ENCODE measurements at places on chromosomes 6 and 20.
A peak's percentile ranks its signal among the peaks of the same experiment; 100 is the strongest.

GRCh38 chr6:13384966-13385365 lies 56.6 kb upstream of the TBC1D7 start:
- DNase-seq, result no peak

- DNase-seq, result peak; percentile 89
Observed at GRCh38 chr6:161079566-161080262, 88.1 kb downstream of the MAP3K4 start.

DNA sequence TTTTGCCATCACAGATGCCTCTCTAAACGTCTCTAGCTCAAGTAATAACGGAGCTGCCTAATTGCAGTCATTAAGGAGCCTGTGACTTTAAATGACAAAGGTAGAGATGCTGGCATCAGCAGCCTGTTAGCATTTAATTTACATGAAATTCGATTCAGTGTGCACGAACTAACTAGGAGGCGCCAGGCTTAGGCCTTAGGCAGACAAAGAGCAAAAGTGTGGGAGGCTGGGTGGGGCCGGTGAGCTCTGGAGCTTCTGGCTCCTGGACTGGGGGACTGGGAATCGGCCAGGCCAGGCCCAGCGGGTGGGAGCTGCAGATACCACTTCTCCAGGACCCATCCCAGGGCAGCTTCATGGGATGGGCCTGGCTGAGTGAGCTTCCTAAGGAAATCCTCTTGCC lies 170.0 kb upstream of the AGPAT4 start:
- DNase-seq, result peak; percentile 60

DNA sequence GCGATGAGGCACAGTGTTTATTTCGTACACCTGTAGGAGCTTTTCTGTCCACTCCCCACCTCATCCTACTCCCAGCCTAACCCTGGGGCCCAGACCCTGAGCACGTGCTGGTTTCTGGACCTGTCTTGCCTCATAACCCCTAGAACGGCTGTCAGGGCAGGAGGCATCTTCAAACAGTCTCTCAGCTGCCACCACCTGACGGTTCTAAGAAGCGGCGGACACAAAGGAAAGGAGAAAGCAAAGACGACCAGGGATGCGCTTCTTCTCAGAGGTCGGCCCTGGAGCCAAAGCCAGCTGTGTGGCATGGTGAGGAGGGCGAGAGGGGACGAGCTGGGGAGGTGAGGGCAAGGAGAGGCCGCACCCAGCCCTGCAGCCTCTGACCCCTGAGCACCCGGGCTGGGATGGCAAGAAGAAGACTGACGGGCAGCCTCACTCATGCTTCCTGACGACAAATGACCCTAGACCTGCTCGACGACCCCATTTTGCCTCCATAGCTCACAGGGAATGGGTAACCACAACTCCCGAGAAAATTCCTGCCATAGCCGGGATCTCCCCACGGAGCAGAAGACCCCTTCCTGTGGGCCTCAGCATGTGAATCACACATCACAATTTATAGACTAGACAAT lies 62.1 kb downstream of the WDR27 start:
- DNase-seq, result no peak

DNA sequence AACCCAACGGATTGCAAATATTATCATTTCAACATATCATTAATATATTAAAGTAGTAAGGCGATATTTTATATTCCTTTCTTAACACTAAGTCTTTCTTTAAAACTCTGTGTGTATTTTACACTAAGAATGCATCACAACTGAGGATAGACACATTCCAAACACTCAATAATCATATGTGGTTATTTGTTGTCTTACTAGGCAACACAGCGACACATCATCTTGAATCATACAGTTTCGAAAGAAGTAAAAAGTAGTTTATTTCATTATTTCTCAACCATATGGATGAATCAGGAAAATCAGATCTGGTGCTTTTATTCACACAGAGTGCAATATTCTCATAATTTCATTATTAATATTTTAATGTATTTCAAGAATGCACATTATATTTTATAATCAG lies 662.4 kb downstream of the EPHA7 start:
- DNase-seq, result no peak

DNA sequence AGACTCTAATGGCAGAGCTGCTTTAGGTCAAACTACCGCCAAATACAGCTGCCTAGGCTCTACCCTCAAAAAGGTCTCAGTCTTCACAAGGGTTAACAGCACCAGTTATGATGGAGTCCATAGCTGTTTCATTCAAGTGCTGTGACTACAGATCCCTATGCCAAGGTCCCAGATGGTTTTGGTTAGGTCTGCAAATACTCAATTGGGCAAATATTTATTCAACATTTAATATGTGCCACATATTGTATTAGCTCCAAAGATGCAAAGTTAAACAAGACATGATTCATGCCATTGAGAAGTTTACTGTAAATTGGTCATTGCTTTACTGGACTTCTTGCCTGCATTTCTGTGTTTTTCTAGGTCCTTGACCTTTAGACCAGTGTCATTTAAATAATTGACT lies 55.8 kb upstream of the TFAP2D start:
- DNase-seq, result no peak

- no peak for DNase-seq
Observed at GRCh38 chr6:168671028-168671862, 230.3 kb downstream of the SMOC2 start.

Data from Daoy (cell line).